ENCODE measurements at places on chromosomes 2 and 18. TPM values are rescaled to one million over a fixed set of nuclear protein-coding genes. Genes with fewer than 3 reads are reported as not detected.

Gene HJURP
- 109 TPM for total RNA-seq

Gene IRS1
- 13.0 TPM for total RNA-seq

Gene FKBP1B
- 58.6 TPM for total RNA-seq

Gene SKOR2
- total RNA-seq: not detected

Gene CTLA4
- total RNA-seq: not detected

Gene SULT1C4
- 11.3 TPM for total RNA-seq

Gene CFAP65
- 0.22 TPM for total RNA-seq

Gene NPPC
- not detected for total RNA-seq

DNA sequence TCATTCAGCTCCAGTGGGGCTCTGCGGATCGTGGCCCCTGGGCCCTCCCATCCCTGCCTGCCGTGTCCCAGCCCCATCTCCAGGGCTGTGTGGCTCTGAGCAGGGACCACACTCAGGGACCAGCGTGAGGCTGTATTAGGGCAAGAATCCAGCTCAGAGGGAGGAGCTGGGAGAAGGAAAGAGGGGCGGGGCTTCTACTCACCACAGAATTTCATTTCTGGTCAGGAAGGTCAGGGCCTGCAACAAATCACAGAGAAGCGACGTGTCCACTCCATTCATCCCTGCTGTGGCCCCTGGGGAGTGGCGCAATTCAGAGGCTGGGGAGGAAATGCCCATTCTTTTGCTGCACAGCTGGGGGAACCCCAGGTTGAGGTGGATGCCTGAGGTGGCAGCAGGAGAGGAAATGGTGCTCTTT lies 828 bp downstream of the CIB4 start:
- DNase-seq: no peak

GRCh38 chr2:61878761-61879160 lies 9.7 kb downstream of the CCT4 start:
- DNase-seq: no peak

- peak; percentile 52 for DNase-seq
Measured at GRCh38 chr18:34999756-35000289, 41.4 kb upstream of the MAPRE2 start.

DNA sequence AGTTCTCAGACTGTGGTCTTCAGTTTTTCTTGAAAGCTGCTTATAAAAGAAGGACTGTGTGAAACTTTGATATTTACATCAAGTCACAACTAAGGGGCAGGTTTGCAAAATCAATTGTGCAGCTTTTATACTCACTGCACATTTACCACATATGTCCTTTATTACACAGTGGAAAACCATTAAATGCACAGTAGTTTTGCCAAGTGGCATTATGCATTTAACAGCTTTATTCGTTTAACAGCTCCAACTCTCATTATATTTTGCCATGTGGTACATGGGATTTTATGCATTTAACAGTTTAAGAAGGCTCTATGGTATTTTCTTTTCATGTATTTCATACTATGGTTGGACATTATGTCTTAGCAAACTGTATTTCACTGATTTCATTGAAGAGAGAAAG lies 135.6 kb downstream of the SATB2 start:
- no peak for DNase-seq

GRCh38 chr18:9737472-9738121 lies 29.5 kb downstream of the RAB31 start:
- no peak for DNase-seq

GRCh38 chr2:23871206-23871605 lies 55.7 kb downstream of the ATAD2B start:
- no peak for DNase-seq

DNA sequence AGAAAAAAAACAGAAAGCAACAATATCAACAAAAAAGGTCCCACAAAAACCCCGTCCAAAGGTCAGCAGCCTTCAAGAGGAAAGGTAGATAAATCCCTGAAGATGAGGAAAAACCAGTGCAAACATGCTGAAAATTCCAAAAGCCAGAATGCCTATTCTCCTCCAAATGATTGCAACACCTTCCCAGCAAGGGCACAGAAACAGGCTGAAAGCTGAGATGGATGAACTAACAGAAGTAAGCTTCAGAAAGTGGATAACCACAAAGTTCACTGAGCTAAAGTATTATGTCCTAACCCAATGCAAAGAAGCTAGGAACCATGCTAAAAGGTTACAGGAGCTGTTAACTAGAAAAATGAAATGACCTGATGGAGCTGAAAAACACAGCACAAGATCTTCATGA lies 226.4 kb upstream of the DSEL start:
- no peak for DNase-seq

GRCh38 chr18:24157855-24158254 lies 19.0 kb downstream of the CABYR start:
- no peak for DNase-seq

- no peak for DNase-seq
Measured at GRCh38 chr2:171578127-171578803, 56.0 kb downstream of the CYBRD1 start.

DNA sequence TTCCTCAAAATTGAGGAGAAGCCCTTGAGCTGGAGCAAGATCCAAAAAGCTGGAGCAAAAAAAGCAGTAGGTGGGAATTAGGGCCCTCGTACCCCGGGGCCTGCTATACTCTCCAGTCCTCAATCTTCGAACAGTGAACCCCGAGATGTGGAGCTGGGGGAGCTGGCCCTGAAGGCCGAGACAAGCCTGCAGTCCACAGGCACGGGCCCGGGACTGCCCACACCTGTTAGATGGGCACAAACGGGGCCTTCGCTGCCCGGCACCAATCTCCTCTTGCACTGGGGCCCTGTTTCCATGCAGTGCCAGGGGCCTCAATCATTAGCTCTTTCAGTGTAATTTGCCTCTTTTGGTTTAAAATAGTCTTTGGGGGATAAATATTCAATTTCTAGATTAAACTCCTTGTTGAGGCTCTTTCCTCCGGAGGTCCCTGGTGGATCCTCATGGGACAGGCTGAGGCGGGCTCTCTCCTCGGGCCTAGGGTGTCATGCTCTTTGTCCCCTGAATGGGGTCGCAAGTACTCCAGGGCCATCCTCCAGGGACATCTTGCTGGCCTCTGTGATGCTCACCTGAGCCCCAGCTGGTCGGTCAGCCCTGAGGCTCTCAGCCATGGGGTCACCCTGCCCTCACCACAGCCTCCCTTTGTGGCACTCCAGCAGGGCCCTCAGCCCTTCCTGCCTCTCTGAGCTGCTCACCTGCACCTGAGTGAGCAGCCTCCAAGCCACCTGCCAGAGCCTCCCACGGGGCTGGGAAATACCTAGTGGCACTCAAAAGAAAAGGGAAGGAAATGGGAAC lies 223.6 kb downstream of the ALPK2 start:
- DNase-seq: no peak

- no peak for DNase-seq
Measured at GRCh38 chr2:189018631-189019030, 44.5 kb downstream of the COL3A1 start.

GRCh38 chr18:78875778-78876650 lies 103.6 kb upstream of the SALL3 start:
- DNase-seq: no peak

GRCh38 chr2:129799036-129799958 lies 180.2 kb upstream of the RAB6C start:
- no peak for DNase-seq

GRCh38 chr18:76679945-76680344 lies 142.4 kb upstream of the ZNF236 start:
- DNase-seq: peak; percentile 73

- DNase-seq: no peak
Measured at GRCh38 chr2:238684362-238685326, 163.2 kb upstream of the TWIST2 start.

DNA sequence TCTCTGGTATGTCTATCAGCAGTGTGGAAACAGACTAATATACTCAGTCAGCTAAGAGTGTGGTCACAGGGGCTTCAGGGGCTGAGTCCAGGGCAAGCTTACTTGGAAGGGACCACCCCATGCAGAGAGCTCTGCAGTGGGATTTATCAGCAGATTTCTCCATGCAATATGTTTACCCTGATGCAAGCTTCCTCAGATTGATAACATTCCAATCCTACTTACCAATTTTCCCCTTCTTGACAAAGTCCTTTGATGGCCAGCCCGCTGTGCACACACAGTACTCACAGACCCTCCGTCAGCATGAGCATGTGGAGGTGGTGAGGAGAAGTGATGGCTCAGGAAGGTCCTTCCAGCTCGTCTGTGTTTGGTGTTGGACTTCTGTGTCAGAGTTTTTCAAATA lies 51.8 kb downstream of the SH3RF3 start:
- no peak for DNase-seq

- no peak for DNase-seq
Measured at GRCh38 chr2:39142904-39143605, 22.2 kb upstream of the SOS1 start.

GRCh38 chr2:70141212-70141901 lies 49.5 kb downstream of the C2orf42 start:
- DNase-seq: peak; percentile 59

DNA sequence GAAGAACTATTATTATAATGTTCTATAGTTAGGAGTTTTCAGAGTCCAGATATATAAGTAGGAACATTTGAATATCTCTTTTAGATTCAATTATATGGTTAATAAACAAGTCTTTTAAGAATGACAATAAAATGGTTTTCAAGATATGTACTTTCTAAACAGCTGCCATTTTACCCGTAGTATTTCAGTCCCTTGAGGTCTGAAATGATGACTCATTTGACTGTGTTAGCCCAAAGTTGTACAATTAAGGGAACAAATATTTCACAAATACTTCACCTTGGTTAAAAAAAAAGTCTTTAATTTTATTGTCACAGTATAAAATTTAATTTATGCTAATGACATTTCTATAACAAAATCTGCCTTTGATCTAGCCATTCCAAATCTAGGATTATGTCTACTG lies 91.6 kb upstream of the TANK start:
- DNase-seq: no peak

GRCh38 chr2:119678021-119678656 lies 862 bp upstream of the TMEM177 start:
- no peak for DNase-seq

GRCh38 chr18:12552879-12553242 lies 105.0 kb downstream of the SPIRE1 start:
- no peak for DNase-seq

GRCh38 chr2:46704041-46704440 lies 211.6 kb downstream of the MCFD2 start:
- DNase-seq: no peak

DNA sequence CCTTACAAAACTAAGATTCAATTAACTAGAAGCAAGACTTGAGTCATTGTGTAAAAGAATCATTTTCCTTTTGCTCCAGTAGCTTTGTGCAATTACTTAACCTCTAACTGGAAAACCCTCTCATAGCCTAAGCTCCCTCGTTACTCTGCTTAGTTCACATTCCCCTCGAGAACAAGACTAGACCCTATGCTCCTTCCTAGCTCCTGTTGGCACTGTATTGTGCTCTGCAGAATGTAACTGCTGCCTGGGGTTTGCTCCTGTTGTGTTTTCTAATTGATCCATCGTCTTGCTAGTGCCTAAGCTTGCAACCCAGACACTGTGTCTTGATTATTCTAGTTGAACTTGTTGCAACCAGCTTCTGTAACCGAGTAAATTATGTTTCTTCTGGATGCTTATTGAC lies 347.0 kb downstream of the ZNF804A start:
- peak; percentile 87 for DNase-seq

- DNase-seq: no peak
Measured at GRCh38 chr18:60962625-60963024, 370.6 kb upstream of the CDH20 start.

- no peak for DNase-seq
Measured at GRCh38 chr2:175948191-175948590, 53.9 kb downstream of the LNPK start.

GRCh38 chr2:128487650-128488387 lies 169.2 kb upstream of the HS6ST1 start:
- no peak for DNase-seq

DNA sequence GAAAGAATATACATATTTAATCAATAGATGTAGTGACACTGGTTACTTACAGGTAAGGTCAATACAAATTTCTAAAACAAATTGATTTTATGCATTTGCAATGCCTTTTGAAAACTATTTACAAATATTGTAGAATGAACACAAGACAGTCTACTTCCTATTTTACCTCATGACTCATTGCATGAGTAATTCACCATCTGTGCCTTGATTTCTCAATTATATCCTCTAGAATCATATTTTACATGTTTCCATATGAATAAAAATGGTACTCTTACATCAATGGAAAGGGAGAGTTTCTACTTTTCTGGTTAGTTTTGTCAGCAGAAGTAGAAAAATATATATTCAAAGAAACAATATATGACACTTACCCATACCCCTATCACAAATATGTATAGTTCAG lies 203.8 kb upstream of the CDH7 start:
- no peak for DNase-seq

DNA sequence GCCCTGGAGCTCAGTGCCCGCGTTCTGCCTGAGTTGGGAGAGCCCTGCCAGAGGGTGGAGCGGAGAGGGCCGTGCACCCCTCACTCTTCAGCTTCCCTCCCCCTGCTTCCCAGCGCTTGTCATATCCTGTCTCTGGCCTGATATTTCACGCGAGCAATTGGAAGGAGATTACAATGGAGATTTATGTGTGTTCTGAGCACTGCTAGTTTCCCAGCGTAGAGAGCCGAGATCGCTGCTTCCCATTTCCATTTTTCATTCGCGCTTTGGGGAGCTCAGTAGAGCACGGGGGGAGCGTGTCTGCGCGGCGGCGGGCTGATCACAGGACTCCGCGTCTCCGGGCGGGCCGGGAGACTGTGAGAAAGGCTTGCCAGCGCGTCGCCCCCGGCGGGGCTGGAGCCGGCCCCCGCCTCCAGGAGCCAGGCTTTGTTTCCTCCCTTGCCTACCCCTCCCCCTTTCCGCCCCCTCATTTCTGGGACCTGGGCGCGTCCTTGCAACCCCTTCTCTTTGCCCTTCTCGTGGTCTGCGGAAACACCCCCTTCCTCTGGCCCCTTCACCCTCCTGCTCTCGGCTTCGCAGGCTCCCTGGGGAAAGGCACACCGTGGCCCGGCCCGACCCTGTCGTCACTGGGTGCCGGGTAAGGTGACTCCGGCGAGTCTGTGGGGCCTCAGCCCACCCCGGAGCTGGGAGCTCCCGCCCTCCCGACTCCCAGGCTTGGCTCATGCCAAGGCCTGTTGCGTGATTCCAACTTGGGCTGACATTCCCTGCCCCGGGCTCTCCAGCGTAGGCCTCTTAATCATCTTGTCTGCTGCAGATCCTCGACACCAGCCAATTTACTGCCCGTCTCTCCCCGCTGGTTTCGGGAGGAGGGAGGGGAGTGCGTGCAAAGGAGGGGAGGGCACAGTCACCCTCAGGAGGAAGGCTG lies 5.8 kb downstream of the DLX2 start:
- peak; percentile 61 for DNase-seq

- DNase-seq: no peak
Measured at GRCh38 chr18:43442571-43442970, 165.3 kb upstream of the SYT4 start.
